ENCODE measurements at places on chromosomes 5 and 9.

GRCh38 chr5:59126708-59127573 lies 544.1 kb downstream of the RAB3C start:
- DNase-seq = no peak

- DNase-seq = no peak
Measured at GRCh38 chr5:157345067-157345466, 79.1 kb downstream of the CYFIP2 start.

GRCh38 chr5:53549792-53550191 lies 10.6 kb upstream of the NDUFS4 start:
- DNase-seq = no peak

DNA sequence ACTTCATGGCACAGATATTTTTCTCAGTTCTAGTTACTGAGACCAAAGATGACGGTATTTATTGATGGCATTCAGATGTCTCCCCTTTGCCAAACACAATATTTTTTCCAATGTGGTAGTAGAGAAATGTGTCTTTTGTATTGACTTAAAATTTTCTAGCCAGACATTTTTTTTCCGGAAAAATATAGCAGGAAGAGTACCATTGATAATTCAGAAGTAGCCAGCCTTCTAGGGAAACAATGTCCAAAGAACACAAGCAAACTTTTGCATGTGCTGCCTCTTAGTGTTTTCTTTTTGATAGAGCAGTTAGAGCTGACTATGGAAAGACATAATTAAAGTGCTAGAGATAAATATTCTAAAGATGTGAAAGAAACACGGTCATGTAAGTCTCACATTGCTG lies 231.4 kb downstream of the MARCHF11 start:
- no peak for DNase-seq

GRCh38 chr5:121630402-121630801 lies 221.3 kb upstream of the FTMT start:
- no peak for DNase-seq

DNA sequence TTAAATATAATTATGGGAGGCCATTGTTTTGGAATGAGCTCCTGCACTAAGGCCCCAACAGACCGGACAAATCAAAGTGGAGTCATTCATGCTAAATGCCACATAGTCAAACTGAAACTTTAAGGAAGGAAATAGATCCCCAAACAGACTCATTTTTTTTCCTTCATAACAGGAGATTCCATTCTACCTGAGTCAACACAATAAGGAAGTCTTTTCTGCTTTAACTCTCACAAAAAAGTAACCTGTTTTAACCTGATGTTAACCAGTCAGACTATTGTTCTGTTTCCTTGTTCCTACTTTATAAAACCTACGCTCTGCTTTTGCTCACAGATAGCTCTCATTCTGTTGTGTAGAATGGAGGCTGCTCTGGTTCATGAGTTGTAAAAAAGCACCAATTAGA lies 234.9 kb downstream of the YTHDC2 start:
- no peak for DNase-seq

- no peak for DNase-seq
Measured at GRCh38 chr5:102668220-102668932, 86.7 kb upstream of the PAM start.

DNA sequence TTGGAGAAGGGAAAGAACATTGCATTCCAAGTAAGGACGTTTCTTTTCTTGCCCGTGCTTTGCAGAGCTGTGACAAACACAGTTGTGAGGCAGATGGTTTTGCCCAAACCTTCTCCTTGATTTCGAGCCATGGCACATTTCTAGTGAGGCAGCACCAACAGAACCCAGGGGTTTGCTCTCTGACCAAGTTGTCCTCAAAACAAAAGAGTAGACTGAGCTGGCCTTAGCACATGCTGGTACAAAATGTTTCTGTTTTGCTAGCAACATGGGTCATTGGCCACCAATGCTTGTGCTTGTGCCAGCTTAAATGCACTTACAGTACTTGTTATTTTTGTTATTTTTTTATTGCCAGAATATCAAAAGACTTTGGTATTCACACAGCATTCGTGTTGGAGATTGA lies 328.8 kb downstream of the GADD45G start:
- no peak for DNase-seq

GRCh38 chr5:25286319-25286718 lies 641.5 kb upstream of the CDH10 start:
- no peak for DNase-seq

GRCh38 chr9:14263707-14264483 lies 50.0 kb downstream of the NFIB start:
- DNase-seq = no peak

- DNase-seq = no peak
Measured at GRCh38 chr9:107520186-107520585, 30.6 kb upstream of the KLF4 start.

DNA sequence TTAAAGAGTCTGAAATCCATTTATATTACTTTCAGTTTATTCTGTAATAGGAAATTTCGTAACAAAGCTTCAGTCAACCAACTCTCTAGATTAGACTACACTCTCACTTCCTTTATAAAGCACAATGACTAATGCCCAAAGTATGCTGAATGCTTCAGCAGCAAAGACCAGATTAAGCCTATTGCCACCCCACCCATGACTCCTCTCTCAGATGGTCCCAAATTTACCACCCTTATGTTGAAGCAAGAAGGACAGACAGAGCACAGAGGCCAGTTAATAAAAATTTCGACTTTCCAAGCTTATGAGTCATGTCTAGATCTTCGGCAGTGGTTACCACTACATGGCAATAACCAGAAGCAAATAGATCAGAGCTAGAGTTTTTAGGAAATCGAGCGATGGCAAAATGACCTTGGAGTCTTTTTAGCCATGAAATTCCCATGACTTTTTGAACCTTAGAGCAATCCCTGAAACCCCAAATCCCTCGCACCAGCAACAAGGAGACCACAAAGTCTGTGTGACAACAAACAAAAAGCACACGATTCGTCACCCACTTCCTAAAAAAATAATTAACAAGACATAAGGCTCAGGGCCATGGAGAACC lies 287.8 kb upstream of the RASA1 start:
- no peak for DNase-seq

- DNase-seq = no peak
Measured at GRCh38 chr5:119280380-119280779, 75.4 kb upstream of the TNFAIP8 start.

GRCh38 chr9:118595719-118596305 lies 773.4 kb downstream of the BRINP1 start:
- DNase-seq = no peak

GRCh38 chr5:173625673-173626504 lies 9.4 kb upstream of the BOD1 start:
- no peak for DNase-seq

- no peak for DNase-seq
Measured at GRCh38 chr5:126198531-126198930, 224.7 kb upstream of the GRAMD2B start.

GRCh38 chr5:135498637-135498995 lies 37.1 kb downstream of the NEUROG1 start:
- DNase-seq = no peak

- no peak for DNase-seq
Measured at GRCh38 chr5:180070756-180071530, 616 bp downstream of the RNF130 start.

DNA sequence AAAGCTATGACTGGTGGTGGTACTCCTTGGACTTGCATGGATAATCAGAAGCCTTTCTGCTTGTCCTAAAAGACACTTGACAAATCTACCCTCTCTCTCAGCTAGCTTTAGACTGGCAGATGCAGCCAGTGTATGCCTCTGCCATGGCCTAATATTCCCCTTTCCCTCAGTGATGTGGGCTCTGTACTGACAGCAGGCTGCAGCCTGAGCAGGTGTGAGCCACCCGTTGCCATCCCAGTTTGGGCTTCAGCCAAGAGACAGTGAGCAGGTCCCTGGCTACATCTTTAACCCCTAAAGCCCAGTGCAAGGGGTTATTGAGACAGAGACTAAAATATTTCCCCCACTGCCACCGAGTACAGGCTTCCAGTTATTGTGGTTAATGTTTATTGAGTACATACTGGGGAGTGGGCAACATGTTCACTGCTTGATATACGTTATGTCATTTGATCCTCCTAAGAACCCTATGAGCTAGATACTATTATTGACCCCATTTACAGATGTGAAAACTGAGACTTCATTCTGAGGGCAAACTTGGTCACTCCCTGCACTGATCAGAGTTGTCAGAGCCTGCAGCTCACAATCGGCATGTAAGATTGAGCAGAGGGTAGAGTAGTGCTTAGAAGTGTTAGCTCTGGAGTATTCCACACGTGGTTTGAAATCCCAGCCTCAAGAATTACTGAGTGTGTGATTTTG lies 254.2 kb downstream of the ARHGAP26 start:
- DNase-seq = no peak
